ENCODE measurements at places on chromosomes 1 and 21.

- no peak for DNase-seq
Observed at GRCh38 chr1:29497395-29498125, 261.2 kb downstream of the PTPRU start.

- no peak for DNase-seq
Observed at GRCh38 chr1:66296951-66297350, 237.0 kb upstream of the SGIP1 start.

DNA sequence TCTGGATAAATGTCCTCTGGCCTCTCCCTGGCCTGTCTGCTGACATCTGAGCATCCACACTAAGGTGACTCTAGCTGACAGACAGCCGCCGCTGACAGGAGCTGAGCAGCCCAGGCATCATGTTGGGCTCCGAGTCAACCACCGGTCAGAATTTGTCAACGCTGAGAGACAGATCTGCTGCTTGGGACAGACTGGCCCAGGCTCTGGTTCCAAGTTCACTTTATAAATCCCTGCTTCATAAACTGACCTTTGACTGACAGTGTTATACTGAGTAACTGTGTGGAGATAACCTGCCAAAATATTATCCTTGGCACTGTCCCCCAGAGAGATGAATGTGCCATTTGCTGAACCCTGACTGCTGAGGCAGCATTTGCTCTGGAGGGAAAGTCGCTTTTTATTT lies 616.7 kb downstream of the NPHP4 start:
- no peak for DNase-seq

DNA sequence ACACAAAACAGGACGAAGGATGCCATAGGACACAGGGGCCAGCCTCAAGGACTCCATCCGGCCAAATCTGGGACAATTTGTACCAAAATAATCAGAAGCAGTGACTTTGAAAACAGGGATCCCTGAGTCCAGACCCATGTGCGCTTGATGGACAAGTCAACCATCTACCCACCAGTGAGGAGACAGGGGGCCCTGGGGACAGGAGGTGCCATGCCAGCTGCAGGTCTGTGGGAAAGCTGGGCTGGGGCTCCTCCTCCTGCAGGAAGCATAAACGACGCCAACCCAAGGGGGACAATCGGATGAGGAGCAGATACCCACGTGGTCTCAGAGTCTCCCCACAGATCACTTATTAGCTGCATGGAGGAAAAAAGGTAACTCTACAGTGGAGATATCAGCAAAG lies 50.6 kb downstream of the NPHP4 start:
- no peak for DNase-seq

DNA sequence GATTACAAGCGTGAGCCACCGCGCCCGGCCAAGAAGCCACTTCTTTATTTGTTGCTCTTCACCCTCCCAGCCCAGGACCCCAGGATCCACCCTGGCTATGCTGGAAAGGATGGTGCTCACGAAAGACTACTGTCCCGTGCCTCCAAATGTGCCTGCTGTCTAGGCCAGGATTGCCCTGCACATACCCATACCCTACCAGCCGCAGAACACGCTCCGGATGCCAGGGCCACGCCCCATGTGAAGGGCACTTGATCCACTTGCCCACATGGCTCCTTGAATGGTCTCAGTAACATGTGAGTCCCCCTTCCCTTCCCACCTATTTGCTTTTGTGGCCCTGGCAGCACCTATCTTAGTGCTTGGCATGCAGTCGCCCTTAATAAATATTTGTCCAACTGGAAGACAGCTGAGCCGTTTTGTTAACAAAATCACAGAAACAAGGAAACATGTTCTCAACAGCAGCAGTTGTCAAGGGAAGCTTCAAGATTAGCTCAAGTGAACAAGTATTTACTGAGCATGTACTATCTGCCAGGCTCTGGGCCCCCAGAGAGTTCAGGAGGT lies 13.8 kb upstream of the UBXN10 start:
- DNase-seq = no peak

DNA sequence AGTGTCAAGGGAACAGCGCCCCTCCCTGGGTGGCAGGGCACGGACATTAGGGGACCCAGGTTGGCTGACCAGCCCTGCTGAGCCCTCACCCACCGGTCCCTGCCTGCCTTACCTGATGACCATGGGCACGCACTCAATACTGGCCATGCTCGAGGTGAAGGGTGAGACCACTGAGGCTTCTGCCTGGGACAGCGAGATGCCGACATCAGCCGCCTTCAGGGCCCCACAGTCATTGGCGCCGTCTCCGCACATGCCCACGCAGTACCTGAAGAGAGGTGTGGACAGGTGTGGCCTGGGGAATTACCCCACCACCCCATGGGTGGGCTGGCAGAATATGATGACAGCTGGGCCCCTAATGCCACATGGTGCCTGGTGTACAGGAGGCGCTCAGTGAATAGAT lies 7.8 kb upstream of the MFAP2 start:
- no peak for DNase-seq

DNA sequence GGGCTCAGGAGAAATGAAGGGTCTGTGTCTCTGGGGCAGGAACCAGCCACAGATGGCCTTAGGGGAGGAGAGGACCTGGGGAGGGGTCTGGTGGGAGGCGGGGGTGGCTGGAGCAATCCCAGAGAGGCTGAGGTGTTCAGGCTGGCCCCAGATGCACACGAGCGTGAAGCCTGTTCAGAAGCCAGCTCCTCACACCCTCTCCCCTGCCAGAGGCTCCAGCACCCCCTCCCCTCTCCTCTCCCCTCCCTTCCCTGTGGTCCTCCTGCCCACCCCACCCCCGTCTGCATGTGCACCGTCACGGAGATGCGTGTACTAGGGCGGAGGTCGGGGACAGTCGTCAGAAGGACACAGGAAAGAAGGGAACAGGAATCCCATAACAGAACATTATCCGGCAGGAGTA lies 115.0 kb upstream of the COL6A1 start:
- no peak for DNase-seq

- DNase-seq = no peak
Observed at GRCh38 chr1:36855699-36856494, 178.4 kb downstream of the GRIK3 start.

DNA sequence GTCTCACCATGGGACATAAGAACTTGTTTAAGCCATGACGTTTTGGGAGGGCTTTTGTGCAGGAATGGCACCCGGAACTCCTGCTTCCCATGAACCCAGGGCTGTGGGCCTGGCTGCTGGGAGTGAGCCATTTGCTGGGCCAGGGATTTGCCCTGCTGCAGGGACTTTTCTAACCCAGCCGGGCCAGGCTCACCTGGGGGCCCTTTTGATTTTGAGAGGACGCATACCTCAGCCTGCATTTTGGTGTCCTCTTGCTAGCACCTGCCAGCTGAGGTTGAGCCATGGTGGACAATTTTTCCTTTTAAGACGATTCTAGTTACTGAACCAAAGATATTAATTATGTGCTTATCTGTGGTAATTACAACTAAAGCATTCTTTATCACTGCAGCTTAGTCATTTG lies 28.9 kb downstream of the GALNT2 start:
- no peak for DNase-seq

DNA sequence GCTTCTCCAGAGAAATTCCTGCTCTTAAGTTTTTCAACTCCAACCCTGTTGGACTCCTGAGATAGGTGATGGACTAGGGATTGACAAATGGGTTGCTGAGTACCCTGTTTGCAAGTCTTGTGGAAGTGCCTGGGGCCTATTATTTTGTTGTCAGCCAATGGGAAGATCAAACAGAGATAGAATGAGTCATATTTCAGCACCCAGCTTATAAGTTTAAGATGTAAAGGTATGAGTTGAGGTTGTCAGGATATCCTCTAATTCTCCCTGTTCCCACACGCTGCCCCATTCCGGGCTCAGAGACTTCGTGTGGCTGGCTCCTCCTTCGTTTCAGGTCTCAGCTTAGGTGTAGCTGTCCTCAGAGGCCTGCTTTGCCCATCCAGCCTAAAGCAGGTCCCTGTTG lies 91.8 kb downstream of the CENPF start:
- no peak for DNase-seq

- no peak for DNase-seq
Observed at GRCh38 chr1:167166690-167167075, 54.0 kb upstream of the POU2F1 start.

- DNase-seq = no peak
Observed at GRCh38 chr1:177884479-177885021, 85.3 kb downstream of the SEC16B start.

DNA sequence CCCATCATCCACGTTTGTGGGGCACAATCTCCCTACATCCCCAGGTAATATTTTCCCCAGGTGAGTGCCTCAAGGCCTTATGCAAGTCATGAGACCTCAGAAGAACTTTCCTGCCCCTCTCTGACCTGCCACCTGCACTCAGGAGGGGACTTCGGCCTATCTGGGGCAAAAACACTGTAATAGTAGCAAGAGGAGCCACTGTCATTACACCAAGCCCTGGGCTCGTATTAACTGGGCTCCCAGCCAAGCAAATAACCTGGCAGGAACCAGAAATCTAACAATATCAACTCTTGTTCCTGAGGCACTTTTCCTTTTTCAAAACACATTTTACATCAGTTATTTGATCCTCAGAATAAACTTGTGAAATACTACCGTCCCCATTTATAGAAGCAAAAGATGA lies 30.9 kb downstream of the LAMB3 start:
- no peak for DNase-seq

GRCh38 chr1:220195701-220196100 lies 76.6 kb downstream of the RAB3GAP2 start:
- DNase-seq = no peak

- no peak for DNase-seq
Observed at GRCh38 chr1:175399795-175400194, 207.2 kb upstream of the KIAA0040 start.

DNA sequence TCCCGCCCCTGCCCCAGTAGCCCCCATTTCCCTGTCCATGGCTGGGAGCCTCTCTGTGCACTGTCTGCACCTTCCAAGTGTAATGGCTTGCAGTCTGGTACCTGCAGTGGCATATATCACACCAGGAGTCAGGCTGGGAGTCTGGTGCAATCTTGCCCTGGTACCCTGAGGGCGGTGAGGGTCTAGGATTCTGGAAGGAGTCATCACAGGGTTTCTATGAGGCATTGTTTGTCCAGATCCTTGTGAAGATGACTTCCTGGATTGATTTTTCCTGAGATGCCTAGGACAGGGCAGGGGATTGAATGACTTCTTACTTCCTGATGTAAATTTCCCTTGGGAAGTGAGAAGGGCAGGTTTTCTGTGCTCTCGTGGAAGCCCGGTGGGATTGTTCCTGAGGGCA lies 5.9 kb upstream of the PKP1 start:
- DNase-seq = no peak

DNA sequence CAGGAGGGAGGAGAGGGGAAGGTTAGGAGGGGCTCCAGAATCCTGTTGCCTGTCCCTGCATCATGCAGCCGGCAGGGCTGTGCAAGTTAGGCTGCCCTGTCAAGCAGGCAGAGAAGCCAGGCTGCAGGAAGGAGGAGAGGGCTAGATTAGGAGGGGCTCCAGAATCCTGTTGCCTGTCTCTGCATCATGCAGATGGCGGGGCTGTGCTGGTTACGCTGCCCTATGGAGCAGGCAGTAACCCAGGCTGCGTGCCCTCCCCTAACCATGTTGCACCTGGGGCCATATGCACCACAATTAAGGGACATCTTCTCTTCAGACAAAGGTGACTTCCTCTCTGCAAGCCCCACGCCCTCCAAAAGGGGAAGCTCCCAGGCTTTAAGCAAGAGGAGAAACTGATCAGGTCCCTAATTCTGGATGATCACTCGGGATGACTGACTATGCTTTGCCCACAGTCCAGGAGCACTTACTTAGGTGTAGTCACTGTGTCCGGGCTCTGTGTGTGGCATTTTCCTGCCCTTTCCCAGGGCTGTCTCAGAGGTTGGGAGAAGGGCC lies 457.4 kb downstream of the SETD4 start:
- DNase-seq = no peak

- no peak for DNase-seq
Observed at GRCh38 chr1:228902781-228903433, 167.6 kb downstream of the RHOU start.

DNA sequence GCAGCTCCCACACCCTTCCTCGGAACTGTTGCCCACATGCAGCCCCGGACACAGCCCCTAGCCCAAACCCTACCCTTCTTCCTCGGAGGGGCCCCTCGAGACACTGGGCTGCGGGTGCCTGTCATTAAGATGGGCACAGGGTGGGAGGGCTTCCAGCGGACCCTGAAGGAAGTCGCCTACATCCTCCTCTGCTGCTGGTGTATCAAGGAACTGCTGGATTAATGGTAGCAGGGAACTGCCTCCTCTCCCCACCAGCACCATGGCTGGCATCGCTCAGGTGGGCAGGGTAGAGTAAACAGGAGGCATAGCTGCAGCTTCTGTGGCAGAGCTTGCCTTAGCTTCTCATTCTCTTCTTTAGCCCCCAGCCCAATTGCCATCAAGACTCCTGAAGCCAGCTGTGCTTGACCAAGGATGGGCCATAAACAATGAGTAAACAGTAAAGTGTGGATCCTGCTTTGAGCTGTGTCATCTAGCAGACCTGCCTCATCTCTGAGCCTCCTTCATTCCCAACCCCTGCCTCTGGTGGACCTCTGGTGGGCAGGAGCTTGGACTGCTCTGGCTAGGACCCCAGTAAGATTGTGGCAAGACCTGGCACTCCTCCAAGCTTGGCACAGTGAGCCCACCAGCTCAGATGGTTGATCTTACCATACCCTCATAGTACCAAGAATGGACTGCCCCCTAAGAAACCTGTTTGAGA lies at the start of gene LENEP:
LENEP (plus strand) TSS at position 15 of the 697 bp plus-strand sequence; CDS start at position 37, 22 bp downstream.
- DNase-seq = no peak

DNA sequence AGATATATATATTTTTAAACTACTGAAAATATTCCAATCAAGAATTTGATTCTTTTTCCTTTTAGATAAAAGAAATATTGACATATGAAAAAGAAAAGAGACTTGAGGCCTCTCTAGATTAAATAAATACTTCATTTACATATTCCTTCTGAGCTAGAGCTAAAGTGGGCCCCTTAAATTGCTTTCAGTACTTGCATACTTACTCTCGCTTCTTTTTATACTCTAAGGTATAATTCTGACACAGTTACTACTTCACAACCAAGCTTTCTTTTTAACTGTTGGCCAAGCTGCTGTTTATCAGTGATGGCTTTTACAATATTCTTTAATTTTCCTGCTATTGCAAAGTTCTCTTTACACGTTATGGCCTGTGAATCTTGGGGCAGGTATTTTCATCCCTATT lies 24.6 kb downstream of the EXTL2 start:
- DNase-seq = no peak

- DNase-seq = no peak
Observed at GRCh38 chr1:231638647-231639046, 12.1 kb downstream of the DISC1 start.
